ENCODE measurements at places on chromosomes 2 and 18. TPM values are rescaled to one million over a fixed set of nuclear protein-coding genes. Genes with fewer than 3 reads are reported as not detected.

- DNase-seq, result no peak
- no peak overlapping the region for H3K27ac ChIP-seq
- H3K27me3 ChIP-seq, result no peaks in the 10 kb centered on the region
- H3K4me3 ChIP-seq, result no peak overlapping the region
- no peaks in the 10 kb centered on the region for H3K4me1 ChIP-seq
Observed at GRCh38 chr2:134639265-134639664, 79.5 kb downstream of the TMEM163 start.

Gene PSMA8
- 1.3 TPM for total RNA-seq

- no peak overlapping the region for H3K4me3 ChIP-seq
- no peaks in the 10 kb centered on the region for H3K4me1 ChIP-seq
- H3K36me3 ChIP-seq, result no peaks in the 10 kb centered on the region
- DNase-seq, result no peak
- H3K27ac ChIP-seq, result no peak overlapping the region
Observed at GRCh38 chr2:191117341-191117740, 33.5 kb downstream of the STAT4 start.

GRCh38 chr2:217434180-217434975 lies 568.4 kb downstream of the TNS1 start:
- H3K4me3 ChIP-seq, result no peak overlapping the region
- H3K36me3 ChIP-seq, result no peaks in the 10 kb centered on the region
- H3K27ac ChIP-seq, result no peak overlapping the region
- no peak for DNase-seq
- peaks cover 9% of the 10 kb centered on the region for H3K4me1 ChIP-seq
- no peaks in the 10 kb centered on the region for H3K27me3 ChIP-seq

Gene CIB4
- not detected for total RNA-seq

GRCh38 chr2:61962095-61962984 lies 56.9 kb downstream of the COMMD1 start:
- H3K27ac ChIP-seq, result no peak overlapping the region
- H3K4me3 ChIP-seq, result no peak overlapping the region
- no peaks in the 10 kb centered on the region for H3K4me1 ChIP-seq

Measured in upper lobe of left lung (tissue), 6 donors.